Astrocyte (in vitro differentiated cells and primary cell): ENCODE measurements at places on chromosomes 11 and 22. TPM values are rescaled to one million over a fixed set of nuclear protein-coding genes. Genes with fewer than 3 reads are reported as not detected.

DNA sequence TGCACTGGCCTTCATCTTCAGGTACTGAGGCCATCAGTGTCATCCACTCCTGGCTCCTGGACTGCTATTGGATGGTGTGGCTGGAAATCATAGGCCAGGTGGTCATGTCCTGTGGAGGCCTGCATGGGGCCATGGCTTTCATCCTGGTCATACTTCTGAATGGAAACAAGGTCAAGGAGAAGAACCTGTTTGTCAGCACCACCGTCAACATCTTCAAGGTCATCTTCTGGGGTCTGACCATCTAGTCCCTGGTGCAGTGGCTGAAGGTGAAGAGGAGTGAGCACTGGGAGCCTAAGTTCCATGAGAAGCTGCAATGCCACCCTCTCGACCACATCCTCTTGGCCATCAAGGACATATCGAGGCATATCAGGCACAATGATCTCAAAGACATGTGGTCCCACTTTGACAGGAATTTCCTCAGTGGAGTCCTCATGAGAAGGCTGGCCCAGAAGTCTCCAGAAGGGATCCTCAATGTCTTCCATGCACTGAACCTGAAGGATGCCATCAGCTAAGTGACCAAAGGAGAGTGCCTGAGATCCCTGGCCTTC lies 120.0 kb upstream of the SERPIND1 start:
- H3K4me3 ChIP-seq = no peak overlapping the region
- H3K27me3 ChIP-seq = peaks cover under 1% of the 10 kb centered on the region
- no peaks in the 10 kb centered on the region for H3K36me3 ChIP-seq
- H3K27ac ChIP-seq = no peak overlapping the region

Gene SEPTIN5
- 7.3 and 8.6 TPM in 2 replicates for total RNA-seq

DNA sequence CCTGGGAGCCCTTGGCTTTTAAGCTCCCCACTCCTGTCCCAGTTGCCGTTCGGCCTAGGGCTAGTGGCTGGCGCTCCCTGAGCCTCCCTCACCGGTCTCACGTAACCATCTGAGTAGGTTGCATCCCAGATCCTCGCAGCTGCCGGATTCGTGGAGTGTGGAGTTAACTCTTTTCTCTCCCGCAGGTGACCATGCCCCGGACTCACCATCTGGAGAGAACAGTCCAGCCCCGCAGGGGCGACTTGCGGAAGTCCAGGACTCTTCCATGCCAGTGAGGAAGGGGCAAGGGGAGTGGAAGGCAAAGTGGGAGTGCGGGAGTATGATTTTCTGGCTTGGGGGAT lies 902 bp downstream of the MUS81 start:
- no peaks in the 10 kb centered on the region for H3K27me3 ChIP-seq
- H3K27ac ChIP-seq = peak overlapping the region; percentile 74
- no peak for DNase-seq
- H3K4me3 ChIP-seq = peak overlapping the region; percentile 98
- peaks cover 29% of the 10 kb centered on the region for H3K36me3 ChIP-seq
- H3K4me1 ChIP-seq = peaks cover 39% of the 10 kb centered on the region

Gene GAB4
- total RNA-seq = not detected in 2 replicates

GRCh38 chr11:28903716-28904115 lies 795.5 kb downstream of the METTL15 start:
- H3K4me1 ChIP-seq = no peaks in the 10 kb centered on the region
- no peak overlapping the region for H3K4me3 ChIP-seq
- no peak for DNase-seq
- H3K27ac ChIP-seq = no peak overlapping the region

- no peak for DNase-seq
- H3K27ac ChIP-seq = no peak overlapping the region
- H3K4me1 ChIP-seq = peaks cover 35% of the 10 kb centered on the region
Measured at GRCh38 chr11:36365907-36366306, 69.8 kb downstream of the PRR5L start.

Gene JRKL
- total RNA-seq = 13.4 and 13.9 TPM in 2 replicates

DNA sequence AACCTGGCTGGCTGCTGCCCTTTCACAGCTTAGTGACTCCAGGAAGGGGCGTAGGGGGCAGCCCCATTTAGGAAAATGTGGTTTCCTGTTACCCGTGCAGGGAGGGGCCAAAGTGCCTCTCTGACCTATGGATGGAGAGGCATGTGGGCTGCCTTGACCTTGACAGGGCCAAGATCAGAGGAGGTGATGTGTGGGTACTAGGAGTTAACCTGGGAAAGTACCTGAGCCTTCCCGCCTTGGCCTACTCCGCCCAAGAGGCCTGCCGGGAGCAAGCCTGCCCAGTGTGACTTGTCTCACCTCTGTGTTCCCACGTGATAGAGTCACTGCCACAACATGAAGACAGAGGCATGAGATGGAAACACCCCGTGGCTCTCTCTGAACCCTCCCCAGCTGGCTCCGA lies 33.4 kb downstream of the GRAMD4 start:
- H3K36me3 ChIP-seq = no peaks in the 10 kb centered on the region
- DNase-seq = no peak
- H3K4me3 ChIP-seq = no peak overlapping the region
- no peaks in the 10 kb centered on the region for H3K27me3 ChIP-seq
- no peak overlapping the region for H3K27ac ChIP-seq

Gene OR2AG1
- not detected in 2 replicates for total RNA-seq

- H3K4me3 ChIP-seq = no peak overlapping the region
- H3K4me1 ChIP-seq = no peaks in the 10 kb centered on the region
- no peaks in the 10 kb centered on the region for H3K36me3 ChIP-seq
- DNase-seq = no peak
- peaks cover 6% of the 10 kb centered on the region for H3K27me3 ChIP-seq
Measured at GRCh38 chr11:57834852-57835251, 73.2 kb downstream of the CTNND1 start.

Gene SLC5A1
- total RNA-seq = not detected in 2 replicates

DNA sequence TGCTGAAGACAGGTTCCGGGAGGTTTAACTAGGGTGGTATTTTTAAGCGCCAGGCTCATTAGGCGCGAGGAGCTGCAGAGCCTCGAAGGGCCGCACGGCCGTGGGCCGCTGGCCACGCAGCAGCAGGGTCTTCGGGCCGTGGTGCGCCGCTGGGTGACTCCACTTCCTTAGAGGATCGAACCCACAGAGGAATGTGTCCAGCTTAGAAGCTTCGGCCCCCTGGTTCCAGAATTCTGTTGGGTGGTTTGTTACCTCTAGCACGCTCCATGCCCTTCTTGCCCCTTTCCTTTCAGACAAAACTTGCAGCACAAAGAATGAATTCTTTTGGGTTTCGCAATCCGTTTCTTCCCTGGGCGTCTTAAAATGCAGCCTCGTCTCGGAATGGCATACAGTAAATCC lies 773 bp upstream of the PATL1 start:
- H3K4me3 ChIP-seq = peak overlapping the region; percentile 74
- DNase-seq = peak; percentile 49
- H3K4me1 ChIP-seq = peaks cover 12% of the 10 kb centered on the region
